NK-92 treated with Interleukin-12 subunit alpha and Interleukin-12 subunit beta, amount 100 ng/mL, for 24 hours (cell line): ENCODE measurements at places on chromosomes 2 and 18.

GRCh38 chr2:205024822-205025518 is 479.7 kb downstream of the PARD3B start:
- DNase-seq = peak; percentile 1

DNA sequence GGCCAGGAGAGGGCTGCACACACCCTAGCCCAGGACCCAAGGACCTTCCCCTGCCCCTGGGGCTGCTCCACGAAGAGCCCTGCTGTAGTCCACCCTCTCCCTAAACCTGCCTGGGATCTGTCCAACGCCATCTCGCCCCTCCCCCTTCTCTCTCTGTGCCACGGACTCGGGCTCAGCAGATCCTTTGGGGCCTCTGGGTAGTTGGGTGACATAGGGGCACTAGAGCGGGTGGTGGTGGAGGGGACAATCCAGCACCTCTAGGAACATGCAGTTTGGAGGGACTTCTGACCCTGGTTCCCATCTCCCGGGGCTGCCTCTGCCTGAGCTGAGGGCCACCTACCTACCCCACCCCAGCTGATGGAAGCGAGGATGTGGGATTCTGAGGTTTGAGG is 7.3 kb upstream of the CRYBA2 start:
- no peak for DNase-seq

DNA sequence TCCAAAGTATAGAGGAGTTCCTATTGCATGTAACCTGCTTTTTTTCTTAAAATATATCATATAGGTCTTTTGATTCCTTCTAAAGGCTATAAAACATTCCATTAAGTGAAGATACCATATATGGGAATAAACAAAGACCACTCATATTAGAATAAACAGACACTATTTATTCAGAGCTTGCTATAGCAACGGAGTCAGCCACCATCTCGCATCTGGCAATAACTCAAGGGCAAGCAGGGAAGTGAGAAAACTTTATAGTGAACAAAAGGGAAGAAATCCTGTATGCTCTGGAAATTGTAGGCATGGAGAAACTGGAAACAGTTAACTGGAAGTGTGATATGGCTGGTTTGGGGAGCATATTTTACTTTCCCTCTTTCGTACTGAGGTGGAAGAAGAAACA is 301.9 kb downstream of the PTH2R start:
- DNase-seq = no peak

- DNase-seq = no peak
These were observed 353 bp upstream of the NUP35 start for GRCh38 chr2:183123959-183124221.

GRCh38 chr18:49856496-49856895 is 43.2 kb upstream of the ACAA2 start:
- no peak for DNase-seq

GRCh38 chr18:48265328-48265727 is 143.9 kb downstream of the ZBTB7C start:
- no peak for DNase-seq

GRCh38 chr2:120716641-120717585 is 18.8 kb upstream of the GLI2 start:
- DNase-seq = no peak

GRCh38 chr2:212752730-212753351 is 214.2 kb upstream of the ERBB4 start:
- no peak for DNase-seq

DNA sequence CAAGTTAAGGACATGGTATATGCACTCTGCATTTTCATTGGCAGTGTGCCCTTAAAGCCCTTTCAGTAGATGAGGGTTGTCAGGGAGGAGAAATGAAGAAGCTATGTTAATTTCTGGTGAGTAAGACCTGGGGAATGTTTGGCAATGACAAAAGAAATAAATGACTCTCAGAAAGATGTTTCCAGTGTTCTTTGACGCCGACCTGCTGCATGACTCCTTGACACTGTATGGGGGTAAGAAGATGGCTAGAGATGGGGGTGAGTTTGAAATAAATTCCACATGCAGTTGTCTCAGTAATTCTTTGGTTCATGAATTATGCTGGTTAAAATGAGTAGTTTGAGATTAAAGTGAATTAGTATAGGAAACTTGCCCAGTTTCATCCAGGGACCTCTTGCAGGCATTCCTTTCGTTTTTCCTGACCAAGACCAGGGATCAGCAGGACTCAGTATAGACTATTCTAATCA is 5.9 kb downstream of the CCDC121 start:
- DNase-seq = no peak

DNA sequence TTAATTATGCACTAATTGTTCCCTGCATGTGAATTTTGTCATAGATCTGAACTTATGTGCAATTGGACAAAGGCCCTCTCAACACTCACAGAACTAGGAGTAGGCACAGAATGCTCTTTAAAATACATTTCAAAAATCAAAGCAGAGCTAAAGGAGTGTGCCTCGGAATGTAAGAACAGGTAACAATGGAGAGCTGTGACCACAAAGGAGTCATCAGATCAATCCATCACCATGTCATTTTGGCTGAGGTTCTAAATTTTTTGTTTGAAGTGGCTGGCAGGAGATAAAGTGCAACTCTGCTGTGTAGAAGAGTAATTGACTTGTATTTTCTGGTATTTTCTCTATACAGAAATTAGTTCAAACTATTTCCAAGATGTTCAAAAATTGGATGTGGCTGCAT is 155.4 kb downstream of the NRP2 start:
- no peak for DNase-seq

GRCh38 chr18:24209558-24209957 is 70.7 kb downstream of the CABYR start:
- DNase-seq = no peak

- DNase-seq = no peak
These were observed 5.2 kb upstream of the NDUFV2 start for GRCh38 chr18:9097349-9097748.

- no peak for DNase-seq
These were observed 459.7 kb downstream of the CDH2 start for GRCh38 chr18:27717250-27717649.
